ENCODE measurements at places on chromosomes 1 and 21. TPM values are rescaled to one million over a fixed set of nuclear protein-coding genes. Genes with fewer than 3 reads are reported as not detected.
A peak's percentile ranks its signal among the peaks of the same experiment; 100 is the strongest.

Gene LCE3E
- not detected for total RNA-seq

DNA sequence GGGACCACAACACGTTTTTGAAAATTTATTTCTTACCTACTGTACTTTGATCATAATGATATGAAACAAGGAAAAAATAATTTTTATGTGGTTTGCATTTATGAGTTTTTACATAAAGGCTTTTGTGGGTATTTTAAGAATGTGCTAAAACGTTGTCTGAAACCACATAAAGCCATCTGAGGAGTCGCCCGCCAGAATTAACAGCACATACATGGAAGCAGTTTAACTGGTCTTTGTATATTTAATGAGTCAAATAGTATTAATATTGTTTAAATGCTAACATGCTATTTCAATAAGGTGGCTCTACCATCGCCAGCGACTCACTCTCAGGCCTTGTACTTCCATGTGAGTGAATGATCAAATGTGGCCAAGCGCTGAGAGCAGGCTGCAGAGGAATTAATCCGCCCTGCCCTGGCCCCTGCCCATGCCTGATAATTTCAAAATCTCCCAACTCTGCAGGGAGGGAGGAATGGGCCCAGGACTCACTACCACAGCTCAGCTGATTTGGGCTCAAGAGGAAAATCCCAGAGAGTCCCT lies 49.6 kb downstream of the SLC66A1 start:
- peak; percentile 83 for DNase-seq

DNA sequence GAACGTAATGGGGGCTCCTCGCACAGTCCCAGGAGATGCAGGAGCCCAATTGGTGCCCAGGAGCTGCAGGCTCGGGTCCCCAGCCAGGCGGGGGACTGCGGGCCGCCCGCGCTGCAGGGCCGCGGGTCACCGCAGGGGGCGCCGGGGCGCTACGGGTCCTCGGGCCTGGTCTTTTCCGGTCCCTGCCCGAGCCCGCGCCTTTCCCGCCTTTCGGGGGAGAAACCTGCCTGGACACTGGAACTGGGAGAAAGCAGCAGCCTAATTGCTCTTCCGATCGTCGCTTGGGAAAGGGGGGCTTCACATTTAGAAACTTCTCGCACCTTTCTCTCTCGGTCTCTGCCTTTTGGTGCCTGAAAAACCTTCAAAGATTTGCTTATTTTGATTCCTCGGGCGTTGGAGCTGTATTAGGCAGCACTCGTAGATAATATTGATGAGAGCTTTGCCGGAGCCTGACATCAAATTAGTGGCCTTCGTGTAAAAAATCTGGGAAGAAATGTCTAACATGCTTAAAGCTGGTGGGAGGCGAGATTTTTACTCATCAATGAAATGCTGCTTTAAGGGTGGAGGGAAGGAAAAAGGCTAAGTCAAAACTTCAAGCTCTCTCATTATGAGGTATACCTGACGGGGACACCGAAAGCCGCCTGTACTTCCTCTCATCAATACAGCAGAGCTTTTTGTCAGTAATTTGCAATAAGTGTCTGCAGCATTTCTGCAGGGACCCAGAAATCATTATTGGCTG lies 12.6 kb upstream of the BARHL2 start:
- no peak for DNase-seq

Gene DENND2C
- total RNA-seq: 3.1 TPM

- no peak for DNase-seq
Measured at GRCh38 chr1:158485455-158485854, 13.4 kb downstream of the OR10R2 start.

GRCh38 chr1:185895208-185895900 lies 161.2 kb downstream of the HMCN1 start:
- no peak for DNase-seq

GRCh38 chr1:238001818-238002217 lies 111.1 kb upstream of the ZP4 start:
- no peak for DNase-seq

Gene GALE
- total RNA-seq: 31.7 TPM

DNA sequence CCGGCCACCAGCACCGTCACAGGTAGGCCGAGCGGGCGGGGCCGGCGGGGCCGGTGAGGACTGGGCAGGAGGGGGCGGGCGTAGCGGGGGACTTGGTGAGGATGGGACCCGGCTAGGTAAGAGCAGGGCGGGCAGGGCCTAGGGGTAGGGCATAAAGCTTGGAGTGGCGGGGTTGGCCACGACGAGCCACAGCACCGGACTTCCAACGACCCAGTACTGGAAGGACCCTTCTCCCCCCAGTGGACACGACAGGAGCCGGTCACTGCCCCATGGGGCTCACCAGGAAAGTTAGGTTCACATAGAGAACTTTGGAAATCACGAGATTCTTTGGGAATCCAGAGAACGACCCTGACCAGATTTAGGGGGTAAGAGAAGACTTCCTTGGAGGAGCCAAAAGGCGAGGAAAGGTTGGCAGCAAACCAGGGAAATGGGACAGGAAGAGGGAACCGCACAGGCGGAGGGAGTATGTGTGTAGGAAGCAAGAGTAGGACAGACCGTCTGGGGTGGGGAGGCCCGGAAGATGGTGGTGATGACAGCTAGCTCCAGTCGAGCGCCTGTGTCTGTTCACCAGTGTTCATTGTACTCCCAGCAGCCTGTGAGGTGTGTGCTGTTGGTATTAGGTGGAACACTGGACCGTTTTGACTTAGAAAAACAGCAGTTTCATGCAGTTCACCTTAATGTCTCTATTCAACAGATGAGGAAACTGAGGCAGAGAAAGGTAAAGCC lies 20.4 kb downstream of the ZNF362 start:
- DNase-seq: no peak

GRCh38 chr1:180311011-180311730 lies 81.1 kb downstream of the LHX4 start:
- DNase-seq: peak; percentile 80

- no peak for DNase-seq
Measured at GRCh38 chr1:114000406-114000805, 21.1 kb downstream of the OLFML3 start.

DNA sequence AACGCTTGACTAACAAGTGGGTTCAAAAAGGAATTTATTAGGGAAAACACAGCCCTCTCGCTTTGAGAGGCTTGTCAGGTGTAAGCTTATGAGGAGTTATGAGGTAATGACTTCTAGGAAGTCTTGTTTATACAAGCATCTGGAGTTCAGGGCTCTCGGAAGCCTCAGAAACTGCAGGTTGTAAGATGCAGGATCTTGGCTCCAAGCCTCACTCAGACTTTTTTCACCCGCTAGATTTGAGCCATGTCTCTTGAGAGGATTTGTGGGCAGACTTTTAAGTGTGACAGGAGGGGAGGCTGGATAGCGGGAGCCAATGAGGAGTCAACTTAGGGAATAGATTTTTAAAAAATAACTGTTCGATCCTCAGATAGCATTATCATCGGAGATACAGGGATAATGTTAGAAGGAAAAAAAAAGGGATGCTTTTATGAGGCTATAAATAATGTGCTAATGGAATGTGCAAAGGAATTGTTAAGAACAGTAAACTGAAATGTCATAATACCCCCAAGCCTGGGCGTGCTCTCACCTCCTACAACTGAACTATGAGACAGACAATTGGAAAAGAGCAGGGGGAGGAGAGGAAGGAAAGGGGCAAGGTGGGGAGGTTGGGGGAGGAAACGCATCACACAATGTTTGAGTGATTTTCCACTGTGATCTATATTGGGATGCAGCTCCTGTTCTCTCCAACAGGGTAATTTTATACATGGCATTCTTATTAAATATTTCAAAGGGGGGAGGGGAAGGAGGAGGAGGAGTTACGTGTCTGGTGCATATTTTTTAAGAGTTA lies 107.4 kb upstream of the ESRRG start:
- DNase-seq: no peak

DNA sequence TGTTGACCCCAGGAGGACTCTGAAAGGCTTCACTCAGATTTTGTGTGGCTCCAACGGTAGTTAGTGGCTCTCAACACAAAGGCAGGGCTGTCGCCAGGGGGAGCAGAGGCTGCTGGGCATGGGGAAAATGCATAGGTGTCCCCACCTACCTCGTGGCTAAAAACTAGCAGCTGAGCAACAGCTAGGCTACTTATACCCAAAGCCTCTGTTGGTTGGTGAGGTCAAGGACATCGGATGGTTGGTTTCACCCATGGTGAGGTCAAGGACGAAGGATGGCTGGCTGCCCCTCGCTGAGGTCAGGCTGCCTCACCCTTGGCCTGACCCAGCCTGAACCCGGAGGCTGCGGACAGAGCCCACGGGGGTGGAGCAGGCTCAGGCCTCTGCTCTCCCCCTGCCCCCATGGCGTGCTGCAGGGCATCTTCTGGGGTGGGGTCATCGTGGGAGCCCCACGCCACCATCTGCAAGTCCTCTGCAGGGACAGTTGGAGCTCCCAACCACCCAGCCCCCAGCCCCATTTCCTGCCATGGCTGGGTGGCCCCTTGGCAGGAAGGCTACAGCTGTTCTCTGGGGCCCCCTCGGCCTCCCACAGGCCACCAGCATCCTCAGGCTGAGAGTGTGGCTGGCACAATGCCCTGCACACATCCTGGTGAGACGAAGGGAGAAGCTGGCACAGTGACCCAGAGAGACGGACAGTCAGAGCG lies 8.5 kb upstream of the GNB1 start:
- no peak for DNase-seq

DNA sequence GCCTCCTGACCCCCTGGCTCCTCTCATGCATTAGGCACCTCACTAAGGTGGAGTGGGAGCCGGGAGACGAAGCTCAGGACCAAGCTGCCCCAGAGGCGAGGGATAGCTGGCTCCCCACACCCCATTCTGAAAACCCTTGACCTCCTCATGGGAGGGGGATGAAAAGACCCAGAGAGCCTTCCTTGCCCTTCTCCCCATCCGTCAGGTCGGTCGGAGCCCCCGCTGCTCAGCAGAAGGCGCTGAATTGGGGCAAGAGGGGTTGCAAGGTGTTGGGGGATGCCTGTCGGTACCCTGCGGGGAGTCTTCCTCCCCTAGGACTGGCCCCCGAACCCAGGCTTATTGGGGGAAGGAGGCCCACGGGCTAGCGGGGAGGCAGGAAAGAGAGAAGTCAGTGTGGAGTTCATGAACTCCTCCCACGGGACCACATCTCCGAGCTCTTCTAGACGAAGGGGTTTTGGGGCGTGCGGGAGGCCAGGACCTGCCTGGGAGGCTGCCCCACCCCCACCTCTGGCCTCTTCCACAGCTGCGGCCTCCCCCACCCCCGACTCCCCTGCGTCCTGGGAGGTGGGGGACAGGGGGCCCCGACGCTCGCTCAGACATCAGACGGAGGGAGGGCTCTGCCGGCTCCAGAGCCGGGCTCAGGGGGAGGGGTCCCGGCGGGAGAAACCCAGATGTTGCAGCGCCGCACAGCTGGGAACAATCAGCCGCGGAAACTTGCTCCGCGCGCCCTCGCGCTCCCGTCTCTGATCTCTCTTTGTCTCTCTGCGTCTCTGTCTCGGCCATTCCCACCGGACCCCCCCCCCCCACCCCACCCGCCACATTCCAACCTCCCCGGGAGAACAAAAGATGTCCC lies 719 bp downstream of the MFAP2 start:
- no peak for DNase-seq

Gene OLFML2B
- total RNA-seq: 0.56 TPM

Gene C1QB
- total RNA-seq: not detected

GRCh38 chr1:197453376-197454058 lies 185.5 kb downstream of the CRB1 start:
- no peak for DNase-seq

Gene ASAP3
- total RNA-seq: 18.6 TPM

Gene CELA3A
- total RNA-seq: not detected

All from IMR-90 (cell line).